ENCODE measurements at places on chromosomes 5 and 9.

- no peak for DNase-seq
Observed at GRCh38 chr5:60792438-60792837, 51.6 kb downstream of the ELOVL7 start.

DNA sequence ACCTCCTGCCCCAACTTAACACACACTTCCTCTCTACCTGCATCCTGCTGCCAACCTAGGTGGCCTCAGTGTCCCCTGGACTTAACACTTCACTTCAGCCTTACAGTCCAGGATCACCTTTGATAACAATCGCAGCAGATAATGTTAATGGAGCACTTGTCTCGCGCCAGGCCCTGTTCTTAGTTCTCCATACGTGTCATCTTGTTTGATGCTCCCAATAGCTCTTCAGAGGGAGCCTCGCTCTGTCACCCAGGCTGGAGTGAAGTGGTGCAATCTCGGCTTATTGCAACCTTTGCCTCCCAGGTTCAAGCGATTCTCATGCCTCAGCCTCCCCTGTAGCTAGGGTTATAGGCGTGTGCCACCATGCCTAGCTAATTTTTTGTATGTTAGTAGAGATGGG is 62.7 kb upstream of the SHB start:
- no peak for DNase-seq

DNA sequence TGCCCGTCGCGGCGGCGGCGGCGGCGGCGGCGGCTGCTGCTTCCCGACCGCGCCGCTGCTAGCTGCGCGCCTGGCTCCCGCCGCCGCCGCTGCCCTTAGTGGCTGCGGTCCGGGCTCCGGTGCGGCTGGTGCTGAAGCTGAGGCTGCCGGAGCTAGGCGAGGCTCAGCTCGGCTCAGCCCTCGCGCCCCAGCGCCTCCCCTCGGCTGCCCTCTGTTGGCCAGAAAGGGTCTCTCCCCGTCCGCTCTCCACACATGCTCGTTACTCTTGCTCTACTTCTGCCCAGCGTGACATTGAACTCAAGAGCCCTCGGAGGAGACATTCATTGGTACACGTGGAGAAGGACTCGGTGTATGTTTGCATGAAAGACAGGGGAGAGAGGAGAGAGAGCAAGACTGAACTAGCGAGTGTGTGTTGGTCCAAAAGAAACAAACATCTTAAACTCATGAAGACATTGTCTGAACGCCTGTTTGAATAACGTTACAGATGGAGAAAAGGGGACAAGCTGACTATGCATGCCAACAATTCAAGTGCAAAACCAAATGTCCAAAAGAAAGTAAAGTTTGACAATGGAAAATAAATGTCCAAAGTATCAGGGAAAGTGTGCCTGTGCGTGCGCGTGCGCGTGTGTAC is at the start of gene HCN1:
Gene HCN1, minus strand, starts transcription at position 175 of the 631 bp plus-strand sequence.
- no peak for DNase-seq

DNA sequence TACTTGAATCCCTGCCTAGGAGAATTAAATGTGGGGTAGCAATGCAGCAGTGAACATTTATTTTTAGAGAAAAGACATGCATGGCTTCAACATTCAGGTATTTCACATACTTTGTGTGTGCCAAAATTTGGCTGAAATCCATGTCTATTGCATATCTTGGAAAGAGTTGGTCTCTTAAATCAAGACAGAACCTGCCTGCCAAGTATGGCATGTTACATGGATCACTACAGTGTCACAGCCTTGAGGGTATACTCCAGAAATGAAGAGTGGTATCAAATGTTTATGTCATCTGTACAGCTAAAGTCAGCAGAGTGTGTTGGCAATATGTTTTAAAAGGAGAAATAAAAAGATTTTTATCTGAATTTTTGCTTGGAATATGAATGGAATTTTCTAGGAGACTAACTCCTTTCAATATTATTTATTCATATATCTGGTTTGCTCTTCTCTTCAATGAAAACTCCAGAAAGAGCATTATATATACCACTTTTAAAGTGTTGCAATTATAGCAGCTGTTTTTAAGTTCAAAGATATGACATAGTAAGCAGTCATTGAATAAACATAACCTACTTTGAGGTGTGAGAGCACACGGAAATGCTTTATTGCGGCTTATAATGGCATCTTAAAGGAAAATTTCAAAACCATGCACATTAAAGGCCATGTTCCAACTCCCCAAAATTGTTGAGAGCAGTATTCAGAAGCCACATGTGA is 95.4 kb upstream of the MINAR2 start:
- no peak for DNase-seq

- DNase-seq, result no peak
Observed at GRCh38 chr5:110687485-110687884, 39.0 kb downstream of the TMEM232 start.

DNA sequence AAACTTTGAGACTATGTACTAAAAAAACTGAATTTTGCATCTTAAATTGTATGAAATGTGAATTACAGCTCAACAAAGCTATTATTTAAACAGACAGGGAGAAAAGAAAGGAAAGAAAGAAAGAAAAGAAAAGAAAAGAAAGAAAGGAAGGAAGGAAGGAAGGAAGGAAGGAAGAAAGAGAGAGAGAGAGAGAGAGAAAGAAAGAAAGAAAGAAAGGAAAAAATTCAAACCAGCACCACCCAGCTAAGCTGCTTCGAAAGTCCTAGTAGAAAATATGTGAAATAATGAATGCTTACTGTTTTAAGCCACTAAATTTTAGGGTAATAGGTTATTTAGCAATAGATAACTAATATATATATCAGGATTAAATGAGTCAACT is 31.7 kb upstream of the CDK5RAP2 start:
- DNase-seq, result no peak

DNA sequence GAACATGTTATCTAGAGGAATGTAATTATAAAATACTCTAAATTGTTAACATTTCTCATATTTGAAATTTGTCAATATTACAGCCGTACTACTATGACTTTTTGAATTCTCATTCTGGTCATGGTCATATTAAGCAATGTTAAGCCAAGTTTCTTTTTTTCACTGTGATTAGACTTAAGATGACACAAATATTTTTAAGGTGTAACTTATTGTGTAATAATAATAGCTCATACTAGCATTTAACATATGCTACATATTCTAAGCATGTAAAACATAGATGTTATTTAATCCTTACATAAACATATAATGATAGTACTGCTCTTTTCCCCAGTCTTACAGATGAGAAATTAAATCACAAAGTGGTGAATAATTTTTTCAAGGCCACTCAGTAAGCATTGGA is 35.9 kb upstream of the LRRC70 start:
- DNase-seq, result no peak

DNA sequence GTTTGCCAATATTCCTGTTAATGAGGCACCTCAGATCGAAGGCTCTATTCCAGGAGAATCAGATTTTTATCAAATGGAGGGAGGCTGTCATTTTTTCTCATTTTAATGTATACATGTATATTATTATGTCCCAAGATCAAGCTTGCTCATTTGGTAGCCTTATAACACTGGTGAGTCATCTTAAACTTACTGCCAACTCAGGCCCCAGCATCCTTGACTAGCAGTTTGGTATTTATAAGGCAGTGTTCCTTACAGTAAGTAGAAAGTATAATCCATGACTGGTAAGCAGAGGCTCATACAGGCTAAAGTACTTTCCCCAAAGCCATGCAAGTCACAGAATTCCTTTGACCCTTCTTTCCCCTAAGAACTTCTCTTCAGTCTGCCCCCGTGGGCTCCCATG is 90.7 kb upstream of the NR3C1 start:
- no peak for DNase-seq

GRCh38 chr9:76438841-76439588 is 20.0 kb upstream of the GCNT1 start:
- DNase-seq, result no peak

DNA sequence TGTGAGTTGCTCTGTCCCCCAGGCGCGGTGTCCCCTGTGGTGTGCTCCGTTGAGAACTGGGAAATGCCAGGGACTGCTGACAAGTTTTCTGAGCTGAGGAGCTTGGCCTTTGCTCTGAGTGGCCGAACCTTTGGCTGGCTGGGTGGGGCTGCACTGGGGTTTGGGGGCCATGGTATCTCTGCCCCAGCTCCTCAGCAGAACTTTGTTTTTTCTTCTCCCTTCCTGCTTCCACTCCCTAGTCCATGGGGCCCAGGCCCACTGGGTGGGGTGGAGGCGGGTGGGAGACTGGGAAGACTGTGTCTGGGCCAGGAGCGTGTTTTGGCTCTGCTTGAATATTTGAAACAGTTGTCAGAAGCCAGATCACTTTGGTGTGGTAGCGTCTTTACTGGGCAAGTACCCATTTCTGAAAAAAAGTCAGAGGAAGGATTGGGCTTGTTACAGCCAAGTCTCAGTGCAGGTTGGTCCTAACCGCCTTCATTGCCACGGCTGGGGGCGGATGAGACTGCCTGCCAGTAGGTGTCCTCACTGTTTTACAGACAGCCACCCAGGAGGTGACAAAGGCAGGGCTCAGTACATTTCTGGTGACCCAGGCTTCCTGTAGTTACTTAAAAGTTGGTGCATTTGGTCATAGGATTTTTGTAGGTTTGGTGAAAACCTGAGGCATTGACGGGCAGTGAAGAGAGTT is 92.7 kb downstream of the DAB2IP start:
- DNase-seq, result no peak

- DNase-seq, result no peak
Observed at GRCh38 chr5:76852772-76853171, 3.0 kb downstream of the S100Z start.

GRCh38 chr9:137606005-137606621 is 627 bp downstream of the ARRDC1 start:
- no peak for DNase-seq

Measured in stimulated activated CD8-positive, alpha-beta memory T cell treated with anti-CD3 and anti-CD28 coated beads, Interleukin-7, amount 100 ng/mL, for 4 hours (primary cell).